ENCODE measurements at places on chromosomes 2 and 18. TPM values are rescaled to one million over a fixed set of nuclear protein-coding genes. Genes with fewer than 3 reads are reported as not detected.
A peak's percentile ranks its signal among the peaks of the same experiment; 100 is the strongest.

DNA sequence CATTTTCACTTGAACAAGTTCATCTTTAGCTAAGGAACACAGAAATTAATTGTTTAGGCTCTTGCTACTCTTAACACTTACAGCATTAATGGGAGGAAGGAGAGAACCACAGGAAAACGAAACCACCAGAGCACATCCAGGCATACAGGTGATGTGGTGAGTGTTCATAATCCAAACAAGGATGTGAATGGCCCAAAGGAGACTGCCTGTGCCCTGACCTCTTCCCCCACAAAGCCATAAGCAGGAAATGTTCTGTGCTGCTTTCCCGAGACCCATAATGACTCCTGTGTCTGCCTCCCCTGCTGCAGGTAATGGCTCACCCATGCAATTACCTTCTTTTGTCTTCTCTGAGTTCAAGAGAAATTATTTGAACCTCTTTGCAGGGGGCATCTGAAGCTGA lies 295.9 kb upstream of the LINC00305 start:
- H3K4me3 ChIP-seq = no peak overlapping the region
- no peaks in the 10 kb centered on the region for H3K36me3 ChIP-seq
- no peak overlapping the region for H3K27ac ChIP-seq
- no peaks in the 10 kb centered on the region for H3K27me3 ChIP-seq

DNA sequence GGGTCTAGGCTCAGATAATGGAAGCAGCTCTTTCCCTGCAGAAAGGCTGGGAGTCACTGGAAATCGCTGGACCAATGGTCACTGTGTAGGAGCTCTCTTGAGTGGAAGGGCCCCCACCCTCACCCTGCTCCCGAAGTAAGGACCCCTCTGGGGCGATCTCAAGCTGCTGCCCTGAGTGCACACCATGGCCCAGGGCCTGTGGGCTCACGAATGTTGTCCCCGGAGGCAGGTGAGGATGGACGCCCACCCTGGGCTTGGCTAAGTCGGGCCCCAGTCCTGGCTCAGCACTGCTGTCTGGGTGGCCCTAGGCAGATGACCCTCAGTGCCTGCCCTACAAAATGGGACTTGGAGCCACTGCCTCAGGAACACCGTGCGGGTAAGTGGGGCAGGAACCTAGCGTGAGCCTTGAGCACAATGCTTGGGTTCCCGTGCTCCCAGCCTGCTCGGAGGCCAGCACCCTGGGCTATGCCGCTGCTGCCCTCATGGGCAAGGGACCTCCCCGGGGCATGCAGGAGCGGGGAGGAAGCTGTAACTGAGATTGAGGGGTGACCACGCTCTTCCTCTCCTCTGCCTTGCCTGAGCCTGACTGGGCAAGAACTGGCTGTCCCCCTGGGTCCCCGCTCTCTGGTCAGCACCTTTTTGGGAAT lies 3.7 kb downstream of the D2HGDH start:
- H3K27ac ChIP-seq = no peak overlapping the region
- DNase-seq = no peak
- H3K4me3 ChIP-seq = no peak overlapping the region
- no peaks in the 10 kb centered on the region for H3K27me3 ChIP-seq
- H3K36me3 ChIP-seq = no peaks in the 10 kb centered on the region
- peaks cover 4% of the 10 kb centered on the region for H3K4me1 ChIP-seq

SPATA3 gene
- not detected for total RNA-seq

RIOK3 gene
- 59.0 TPM for total RNA-seq

DNA sequence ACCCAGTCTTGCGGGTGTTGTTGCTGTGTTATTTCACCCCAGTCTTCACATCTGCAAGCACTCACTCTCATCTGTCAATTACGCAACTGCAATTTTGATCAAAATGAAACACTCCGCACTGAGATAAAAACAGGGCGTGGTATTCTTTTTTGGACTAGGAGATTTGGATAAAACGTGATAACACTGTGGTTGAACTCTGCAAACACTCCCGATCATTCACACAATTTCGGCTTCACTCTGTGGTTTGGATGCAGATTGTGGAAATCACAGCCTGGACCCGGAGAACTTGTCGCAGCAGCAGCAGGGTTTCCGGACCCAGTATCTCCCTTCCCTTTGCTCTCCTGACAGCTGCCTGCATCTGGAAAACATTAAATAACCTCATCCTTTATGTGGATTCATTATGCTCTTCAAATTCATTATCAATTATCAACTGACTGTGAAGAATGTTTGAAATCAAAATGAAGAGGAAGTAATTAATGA lies 49.4 kb upstream of the APCDD1 start:
- no peaks in the 10 kb centered on the region for H3K27me3 ChIP-seq
- H3K4me1 ChIP-seq = no peaks in the 10 kb centered on the region
- no peaks in the 10 kb centered on the region for H3K36me3 ChIP-seq
- H3K4me3 ChIP-seq = no peak overlapping the region
- DNase-seq = no peak

DNA sequence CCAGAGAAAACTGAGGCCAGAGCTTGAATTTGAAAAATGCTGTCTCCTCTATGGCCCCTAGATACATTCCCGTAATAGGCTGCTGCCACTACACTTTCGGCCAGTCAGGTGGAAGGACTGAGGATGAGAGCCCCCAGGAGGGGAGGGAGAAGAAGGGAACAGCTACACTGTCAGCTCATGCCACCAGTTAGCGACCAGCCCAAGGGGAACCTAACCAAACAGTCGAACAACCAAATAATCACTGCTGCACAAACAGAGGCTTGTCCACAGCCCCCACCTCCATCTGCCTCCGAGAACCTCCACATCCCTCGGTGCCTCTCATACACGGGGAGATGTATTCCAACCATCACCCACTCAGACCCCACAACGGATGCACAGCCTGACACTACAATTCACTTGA lies 7.3 kb downstream of the ZNF516 start:
- no peaks in the 10 kb centered on the region for H3K36me3 ChIP-seq
- H3K27ac ChIP-seq = no peak overlapping the region
- no peak for DNase-seq

DNA sequence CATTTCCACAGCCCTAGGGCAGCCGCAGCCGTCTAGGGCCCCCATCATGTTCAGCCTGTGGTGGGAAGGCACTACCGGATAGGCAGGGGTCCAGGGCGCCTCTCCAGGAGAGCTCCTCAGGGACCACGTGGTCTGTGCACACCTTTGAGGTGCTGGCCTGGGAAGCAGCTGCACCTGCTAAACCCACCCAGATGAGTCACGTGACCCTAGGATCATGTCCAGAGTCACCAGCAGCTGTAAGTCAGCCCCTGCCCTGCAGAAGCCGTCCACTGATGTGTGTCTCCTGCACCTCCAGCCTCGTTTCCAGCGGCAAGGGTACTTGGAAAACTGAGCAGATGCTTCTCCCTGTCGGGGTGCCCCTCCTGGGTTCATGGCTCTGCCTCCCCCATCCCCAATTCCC lies 682.6 kb upstream of the SALL3 start:
- no peak for DNase-seq
- H3K27ac ChIP-seq = no peak overlapping the region

GRCh38 chr2:109649736-109650695 lies 35.9 kb downstream of the SOWAHC start:
- H3K4me3 ChIP-seq = no peak overlapping the region
- peaks cover 5% of the 10 kb centered on the region for H3K4me1 ChIP-seq
- H3K27ac ChIP-seq = peak overlapping the region; percentile 87
- no peaks in the 10 kb centered on the region for H3K36me3 ChIP-seq
- no peaks in the 10 kb centered on the region for H3K27me3 ChIP-seq

ACVR1C gene
- not detected for total RNA-seq

- no peaks in the 10 kb centered on the region for H3K4me1 ChIP-seq
- no peaks in the 10 kb centered on the region for H3K36me3 ChIP-seq
- no peak for DNase-seq
- no peak overlapping the region for H3K4me3 ChIP-seq
- H3K27ac ChIP-seq = no peak overlapping the region
Measured at GRCh38 chr2:62604336-62604735, 98.3 kb upstream of the TMEM17 start.

- no peak for DNase-seq
- no peaks in the 10 kb centered on the region for H3K4me1 ChIP-seq
- H3K36me3 ChIP-seq = no peaks in the 10 kb centered on the region
- no peak overlapping the region for H3K27ac ChIP-seq
- H3K27me3 ChIP-seq = no peaks in the 10 kb centered on the region
Measured at GRCh38 chr2:142596334-142597088, 281.0 kb upstream of the KYNU start.

FAM237A gene
- not detected for total RNA-seq

DNA sequence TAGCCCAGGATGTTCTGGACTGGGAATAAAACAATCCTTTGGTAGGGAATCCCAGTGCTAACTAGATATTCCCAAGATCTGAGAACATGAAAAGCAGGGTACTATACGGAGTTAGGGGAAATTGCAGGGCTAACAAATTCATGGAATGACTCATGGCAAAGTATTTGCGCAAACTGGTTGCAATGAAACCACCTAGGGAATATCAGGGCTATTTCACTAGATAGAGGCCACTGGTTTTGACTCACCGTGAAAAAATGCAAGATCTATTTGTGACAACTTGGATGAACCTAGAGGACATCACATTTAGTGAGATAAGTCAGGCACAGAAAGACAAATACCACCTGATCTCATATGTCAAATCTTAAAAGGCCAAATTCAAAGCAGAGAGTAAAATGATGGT lies 233.3 kb downstream of the MBD2 start:
- no peak overlapping the region for H3K4me3 ChIP-seq
- DNase-seq = no peak
- H3K4me1 ChIP-seq = no peaks in the 10 kb centered on the region
- H3K36me3 ChIP-seq = no peaks in the 10 kb centered on the region

GRCh38 chr2:237618449-237618848 lies 8.9 kb upstream of the LRRFIP1 start:
- H3K4me1 ChIP-seq = peaks cover 42% of the 10 kb centered on the region
- no peak for DNase-seq
- no peak overlapping the region for H3K4me3 ChIP-seq
- H3K36me3 ChIP-seq = no peaks in the 10 kb centered on the region
- H3K27me3 ChIP-seq = no peaks in the 10 kb centered on the region
